SK-MEL-5 (cell line): ENCODE measurements at places on chromosomes 11 and 22.

GRCh38 chr22:45166932-45167331 is 3.2 kb downstream of the NUP50 start:
- DNase-seq = no peak

GRCh38 chr22:50739279-50739691 is 1.3 kb downstream of the ACR start:
- no peak for DNase-seq

GRCh38 chr11:14312736-14313438 is 46.1 kb downstream of the RRAS2 start:
- no peak for DNase-seq

GRCh38 chr11:5690736-5691135 is 1.1 kb downstream of the TRIM22 start:
- DNase-seq = no peak

GRCh38 chr11:27296497-27296896 is 66.5 kb downstream of the CCDC34 start:
- DNase-seq = peak; percentile 73

GRCh38 chr22:25098445-25099081 is 101.1 kb upstream of the CRYBB3 start:
- DNase-seq = no peak

DNA sequence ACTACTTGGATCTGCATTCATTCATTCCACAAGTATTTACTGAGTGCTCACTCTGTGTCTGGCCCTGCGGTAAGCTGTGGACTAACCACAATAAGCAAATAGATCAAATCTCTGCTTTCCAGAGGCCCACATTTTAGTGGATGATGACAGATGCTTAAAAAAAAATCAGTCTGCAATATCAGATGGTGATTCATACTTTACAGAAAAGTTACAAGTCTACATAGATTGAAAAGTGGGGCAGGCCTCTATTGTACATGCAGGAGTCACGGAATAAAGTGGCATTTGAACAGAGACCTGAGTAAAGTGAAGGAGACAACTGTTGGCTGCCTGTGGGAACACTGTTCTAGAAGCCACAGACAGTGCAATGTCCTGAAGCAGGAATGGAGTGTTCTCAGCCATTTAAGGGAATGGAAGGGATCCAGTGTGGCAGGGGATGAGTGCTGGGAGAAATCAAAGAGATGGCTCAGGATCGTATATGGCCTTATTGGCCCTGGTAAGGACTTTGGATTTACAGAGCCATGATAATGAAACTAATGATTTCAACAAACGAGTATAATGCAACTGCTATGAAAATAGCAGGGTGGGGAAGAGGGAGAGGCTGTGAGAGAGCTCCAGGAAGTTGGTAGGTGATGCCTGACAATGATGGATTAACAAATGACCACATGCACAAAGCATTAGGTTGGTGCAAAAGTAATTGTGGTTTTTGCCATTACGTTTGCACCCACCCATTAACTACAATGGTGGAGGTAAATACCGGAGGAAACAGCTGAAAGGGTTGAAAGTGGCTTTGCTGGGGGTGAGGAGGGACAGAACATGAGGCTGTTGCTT is 31.1 kb downstream of the TMEM45B start:
- DNase-seq = no peak
